ENCODE measurements at places on chromosomes 6 and 20.

DNA sequence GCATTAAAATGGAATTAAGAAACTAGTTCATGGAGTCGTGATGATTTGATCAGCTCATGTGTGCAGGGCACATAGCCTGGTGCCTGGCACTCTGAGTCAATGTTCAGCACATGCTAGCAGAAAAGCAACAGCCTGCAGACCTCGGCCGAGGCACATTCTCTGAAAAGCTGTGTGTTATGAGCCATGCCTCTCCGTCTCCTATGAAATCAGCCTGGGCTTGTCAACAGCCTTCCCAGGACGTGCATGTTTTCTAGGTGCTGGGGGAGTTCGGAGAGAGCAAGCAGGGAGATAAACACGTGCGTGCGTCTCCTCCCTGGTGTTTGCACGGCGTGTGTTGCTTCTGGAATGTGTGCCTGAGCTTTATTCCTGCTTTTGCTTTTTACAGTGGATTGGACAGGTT lies 207.8 kb upstream of the KCNG1 start:
- no peak for DNase-seq

GRCh38 chr6:46014046-46014445 lies 1.6 kb downstream of the CLIC5 start:
- DNase-seq: no peak

DNA sequence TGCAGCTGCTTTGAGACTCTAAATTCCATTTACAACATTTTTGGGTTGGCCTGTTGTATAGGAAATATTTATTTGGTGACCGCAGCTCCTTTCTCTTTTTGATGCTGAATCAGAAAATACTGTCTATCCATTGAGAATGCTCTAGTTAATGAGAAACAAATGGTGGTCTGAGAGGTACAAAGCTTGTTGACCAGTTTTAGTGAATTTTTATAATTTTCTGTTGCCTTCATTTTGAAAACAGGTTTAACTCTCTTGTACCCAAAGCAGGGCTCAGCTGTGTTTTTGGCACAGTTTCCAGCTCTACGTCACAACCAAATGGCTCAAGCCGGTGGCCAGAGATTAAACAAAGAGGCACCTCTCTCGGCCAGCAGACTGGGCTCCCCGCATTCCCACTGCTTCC lies 113.2 kb downstream of the FNDC1 start:
- no peak for DNase-seq

DNA sequence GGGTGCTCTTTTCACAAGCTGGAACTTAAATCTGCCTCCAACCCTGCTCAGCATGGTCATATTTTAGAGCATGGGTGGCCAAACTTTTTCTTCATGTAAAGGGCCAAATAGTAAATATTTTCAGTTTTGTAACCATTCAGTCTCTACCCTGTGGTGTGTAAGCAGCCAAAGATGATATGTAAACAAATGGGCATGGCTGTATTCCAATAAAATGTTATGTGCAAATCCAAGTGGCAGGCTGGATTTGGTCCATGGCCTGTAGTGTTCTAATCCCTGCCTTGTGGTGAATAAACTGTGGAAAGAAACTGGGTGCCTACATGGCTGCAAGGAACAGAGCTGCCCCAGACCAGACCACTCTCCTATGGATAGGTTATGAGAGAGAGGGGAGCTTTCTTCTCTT lies 32.7 kb downstream of the OGFRL1 start:
- DNase-seq: no peak

DNA sequence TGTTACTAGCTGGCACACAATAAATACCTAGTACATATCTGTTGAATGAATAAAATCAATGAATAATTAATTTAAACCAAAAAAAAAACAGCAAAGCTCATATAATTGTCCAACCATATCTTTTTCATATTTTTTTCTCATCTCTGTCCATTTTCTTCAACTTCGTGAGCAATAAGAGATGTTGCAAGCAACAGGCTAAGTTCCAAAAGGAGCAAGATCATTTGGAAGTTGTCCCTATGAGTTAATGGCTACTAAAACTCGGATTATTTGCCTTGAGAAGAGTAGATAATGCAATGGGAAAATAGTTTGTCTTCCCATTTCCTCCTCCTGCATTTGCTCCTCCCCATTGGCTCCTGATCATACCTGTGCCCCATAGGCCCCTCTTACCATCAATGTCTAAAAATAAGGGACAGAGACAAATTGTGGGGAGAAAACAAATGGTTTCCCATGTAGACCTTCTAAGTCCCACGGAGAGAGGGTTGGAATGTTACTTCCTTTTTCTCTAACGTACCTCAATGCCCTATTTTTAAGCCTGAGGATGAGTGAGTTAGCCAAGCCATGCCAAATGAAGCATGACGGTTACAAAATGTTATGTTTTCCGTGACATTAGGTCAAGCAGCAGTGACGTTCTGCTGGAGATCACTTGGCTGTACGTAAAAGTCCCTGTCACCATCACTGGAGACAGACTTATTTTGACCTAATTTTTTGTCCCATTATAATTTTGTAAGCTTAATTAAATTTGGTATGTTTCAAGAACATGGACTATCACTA lies 217.3 kb upstream of the PREP start:
- no peak for DNase-seq

DNA sequence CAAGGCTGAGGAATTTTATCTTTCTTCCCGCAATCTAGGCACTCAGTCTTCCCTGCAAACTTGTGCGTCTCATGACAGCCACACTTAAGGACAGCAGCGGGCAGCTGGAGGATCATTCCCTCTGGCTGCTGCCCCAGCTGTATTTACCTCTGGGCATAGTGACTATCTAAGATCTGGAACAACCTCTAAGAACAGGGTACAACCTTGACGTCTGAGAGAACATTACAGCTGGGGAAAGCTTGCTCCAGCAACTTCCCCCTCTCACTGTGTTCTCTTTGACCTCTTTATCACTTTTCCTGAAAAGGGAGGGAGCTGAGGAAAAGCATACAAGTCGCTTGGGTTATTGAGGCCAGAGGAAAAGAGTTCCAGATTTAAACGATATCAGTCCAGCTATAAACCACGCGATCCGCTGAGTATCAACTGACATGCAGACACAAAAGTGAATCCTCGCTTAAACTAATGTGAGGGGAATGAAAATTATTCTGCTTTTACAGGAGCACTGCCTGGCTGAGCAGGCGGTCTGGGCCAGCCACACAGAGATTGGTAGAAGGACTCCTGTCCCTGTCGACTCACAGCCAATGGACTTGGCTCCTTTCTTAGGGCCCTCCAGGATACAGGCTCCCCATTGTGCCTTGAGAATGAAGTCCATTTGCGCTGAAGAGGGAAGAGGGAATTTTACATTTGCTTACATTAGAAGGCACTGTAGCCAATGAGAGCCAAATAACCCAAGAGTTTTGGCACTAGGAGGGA lies 153.3 kb downstream of the QRSL1 start:
- DNase-seq: no peak

DNA sequence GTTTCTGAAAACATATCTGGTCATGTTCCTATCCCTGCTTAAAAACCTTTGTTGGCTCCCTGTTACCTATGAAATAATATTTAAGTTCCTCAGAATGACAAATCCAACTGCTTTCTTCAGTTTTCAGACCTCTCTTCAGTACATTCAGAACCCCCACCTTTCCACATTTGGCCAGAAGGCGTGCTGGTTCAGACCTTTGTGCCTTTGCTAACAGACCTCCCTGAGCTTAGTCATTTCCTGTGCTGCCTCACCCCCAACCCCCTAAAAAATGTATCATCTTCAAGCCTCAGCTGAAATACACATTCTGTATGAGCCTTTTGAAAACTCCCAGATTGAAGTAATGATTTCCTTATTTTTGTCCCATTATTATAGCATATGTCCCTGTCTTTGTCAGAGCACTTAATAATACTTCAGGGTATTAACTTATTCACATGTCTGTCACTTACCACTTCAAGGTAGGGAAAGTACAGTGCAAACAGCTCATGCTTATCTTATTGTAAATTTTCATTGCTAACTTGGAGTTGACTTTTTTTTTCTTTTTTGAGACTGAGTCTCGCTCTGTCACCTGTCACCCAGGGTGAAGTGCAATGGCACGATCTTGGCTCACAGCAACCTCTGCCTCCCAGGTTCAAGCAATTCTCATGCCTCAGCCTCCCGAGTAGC lies 19.7 kb downstream of the FAM217A start:
- peak; percentile 88 for DNase-seq

DNA sequence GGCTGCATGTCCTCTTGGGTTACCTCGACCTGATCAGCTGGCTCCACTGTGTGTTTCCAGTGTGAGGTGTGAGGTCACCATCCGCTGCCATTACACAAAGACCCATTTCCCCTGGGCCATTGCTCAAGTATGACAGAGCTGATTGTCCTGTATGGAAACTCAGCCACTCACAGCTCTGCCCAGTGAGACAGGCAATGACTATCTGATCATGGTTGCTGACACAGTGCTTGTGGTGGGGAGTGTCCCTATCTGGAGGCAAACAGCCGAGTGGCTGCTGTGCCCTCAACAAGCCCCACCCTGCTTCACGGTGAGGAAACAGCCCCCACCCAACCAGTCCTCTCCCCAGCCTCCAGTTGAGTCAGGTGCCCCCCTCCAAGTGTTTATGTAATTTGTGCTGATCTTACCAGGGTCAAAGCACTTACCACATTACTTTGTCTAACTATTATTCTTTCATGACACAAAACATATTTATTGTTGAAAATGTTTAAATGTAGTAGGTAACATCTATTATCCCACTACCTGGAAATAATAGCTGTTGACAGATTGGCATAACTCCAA lies 11.7 kb upstream of the MAPK13 start:
- no peak for DNase-seq

DNA sequence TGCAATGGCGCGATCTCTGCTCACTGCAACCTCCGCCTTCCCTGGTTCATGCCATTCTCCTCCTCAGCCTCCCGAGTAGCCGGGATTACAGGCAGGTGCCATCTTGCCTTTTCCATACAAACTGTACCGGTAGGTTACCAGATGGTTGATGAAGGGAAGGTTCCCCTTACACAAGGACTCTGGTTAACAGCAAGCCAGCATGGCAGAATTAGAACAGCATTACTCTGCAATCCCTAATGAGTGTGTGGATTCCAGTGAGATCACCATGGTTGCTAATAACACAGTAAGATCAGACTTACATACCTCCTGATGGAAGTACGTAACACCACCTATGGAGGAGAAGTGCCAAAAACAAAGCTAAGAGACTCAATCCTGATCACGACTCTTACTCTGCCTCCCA lies 51.7 kb downstream of the TTI1 start:
- no peak for DNase-seq

DNA sequence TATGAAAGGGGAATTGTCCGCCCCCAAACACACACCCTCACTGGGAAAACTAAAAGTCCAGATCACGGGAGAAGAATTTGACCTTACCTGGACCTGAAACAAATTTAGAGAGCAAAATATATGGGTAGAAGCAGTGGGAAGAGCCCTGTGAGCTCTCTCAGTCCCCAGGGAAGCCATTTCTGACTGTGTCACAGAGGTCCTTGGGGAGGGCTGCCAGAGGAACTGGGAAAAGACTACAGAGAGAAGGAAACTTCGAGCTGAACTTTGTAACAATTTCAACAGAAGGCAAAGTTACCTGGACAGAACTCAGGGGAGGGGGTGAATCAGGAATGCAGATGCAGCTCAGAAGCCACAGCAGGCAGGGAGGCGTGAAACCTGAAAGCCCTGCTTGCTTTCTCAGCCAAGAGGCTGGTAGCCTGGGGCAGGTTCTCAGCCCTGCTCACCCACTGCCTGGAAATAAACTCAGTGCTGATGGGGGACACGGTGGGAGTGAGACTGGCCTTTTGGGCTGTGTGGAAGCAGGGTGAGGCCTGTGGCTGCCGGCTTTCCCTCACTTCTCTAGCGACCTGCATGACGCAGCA lies 163.8 kb downstream of the TMEM200A start:
- DNase-seq: no peak

DNA sequence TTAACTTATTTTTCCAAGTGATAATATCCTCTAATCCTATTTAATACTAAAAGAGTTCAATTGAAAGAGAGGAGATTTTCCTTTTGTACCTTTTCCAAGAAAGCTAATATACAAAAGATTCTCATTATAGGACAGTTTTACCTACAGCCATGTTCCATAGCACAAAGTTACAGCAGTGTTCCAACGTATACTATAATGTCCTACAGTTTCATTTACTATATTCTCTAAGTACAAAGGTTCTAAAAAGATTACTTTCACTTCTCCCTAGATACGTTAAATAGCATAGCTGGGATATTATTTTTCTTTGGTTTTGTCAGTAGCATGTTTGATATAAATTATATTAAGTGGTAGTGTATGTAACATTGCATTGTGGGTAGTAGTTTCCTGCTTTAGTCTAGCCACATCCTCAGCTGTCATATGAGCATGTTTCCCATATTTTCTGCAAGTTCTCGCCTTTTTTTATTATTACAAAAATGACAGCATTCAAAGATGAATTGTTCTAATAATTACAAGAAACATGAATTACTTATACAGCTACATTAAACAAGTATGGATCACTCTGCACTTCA lies 4.4 kb upstream of the RUNX2 start:
- DNase-seq: no peak

All from EH (cell line).